NCI-H1694 (cell line): ENCODE measurements at places on chromosomes 1 and 21.

- no peak for DNase-seq
Observed at GRCh38 chr1:14149431-14149830, 449.1 kb upstream of the KAZN start.

GRCh38 chr21:16040601-16041000, 310.8 kb downstream of the USP25 start:
- DNase-seq: no peak

- DNase-seq: no peak
Observed at GRCh38 chr1:181538836-181539235, 55.5 kb downstream of the CACNA1E start.

GRCh38 chr1:160366731-160367515, at the start of gene NHLH1:
TSS of gene NHLH1 (plus strand) at chr1:160367071. CDS start at chr1:160370732, 3,661 bp downstream.
- DNase-seq: no peak

GRCh38 chr1:158048371-158049067, 55.1 kb downstream of the KIRREL1 start:
- DNase-seq: no peak

DNA sequence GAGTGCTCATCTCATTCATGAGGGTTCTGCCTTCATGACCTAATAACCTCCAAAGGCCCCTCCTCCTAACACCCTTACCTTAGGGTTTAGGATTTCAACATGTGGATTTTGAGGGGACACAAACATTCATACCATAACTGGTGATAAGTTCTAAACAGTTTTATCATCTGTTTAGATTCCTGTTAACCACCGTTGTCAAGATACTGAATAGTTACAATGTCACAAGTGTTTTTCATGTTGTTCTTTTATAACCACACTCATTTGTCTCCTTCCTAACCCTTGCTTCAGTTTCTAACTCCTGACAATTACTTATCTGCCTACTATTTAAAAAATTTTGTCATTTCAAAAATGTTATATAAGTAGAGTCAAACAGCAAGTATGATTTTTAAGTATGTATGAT, 86.0 kb downstream of the NCAM2 start:
- DNase-seq: no peak

DNA sequence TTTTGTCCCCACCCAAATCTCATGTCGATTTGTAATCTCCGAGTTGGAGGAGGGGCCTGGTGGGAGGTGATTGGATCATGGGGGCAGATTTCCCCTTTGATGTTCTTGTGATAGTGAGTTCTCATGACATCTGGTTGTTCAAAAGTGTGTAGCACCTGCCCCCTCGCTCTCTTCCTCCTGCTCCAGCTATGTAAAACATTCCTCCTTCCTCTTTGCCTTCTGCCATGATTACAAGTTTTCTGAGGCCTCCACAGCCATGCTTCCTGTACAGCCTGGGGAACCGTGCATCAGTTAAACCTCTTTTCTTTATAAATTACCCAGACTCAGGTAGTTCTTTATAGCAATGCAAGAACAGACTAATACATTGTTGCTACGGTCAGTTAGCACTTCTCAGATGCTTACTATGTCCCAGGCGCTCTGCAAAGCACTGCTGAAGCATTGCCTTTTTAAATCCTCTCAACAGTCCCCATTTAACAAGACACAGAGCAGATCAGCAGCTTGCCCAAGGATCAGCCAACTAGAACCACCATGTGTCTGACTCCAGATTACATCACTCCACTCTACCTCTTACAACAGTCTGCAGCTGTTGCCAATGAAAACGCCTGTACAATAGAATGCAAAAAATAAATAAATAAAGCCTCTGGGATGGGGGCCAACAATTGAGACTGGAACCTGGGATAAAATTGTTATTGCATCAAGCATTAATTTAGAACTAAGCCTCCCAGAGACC, 52.4 kb upstream of the USP1 start:
- DNase-seq: peak; percentile 99

GRCh38 chr21:37532868-37533780, 166.6 kb downstream of the DYRK1A start:
- no peak for DNase-seq

DNA sequence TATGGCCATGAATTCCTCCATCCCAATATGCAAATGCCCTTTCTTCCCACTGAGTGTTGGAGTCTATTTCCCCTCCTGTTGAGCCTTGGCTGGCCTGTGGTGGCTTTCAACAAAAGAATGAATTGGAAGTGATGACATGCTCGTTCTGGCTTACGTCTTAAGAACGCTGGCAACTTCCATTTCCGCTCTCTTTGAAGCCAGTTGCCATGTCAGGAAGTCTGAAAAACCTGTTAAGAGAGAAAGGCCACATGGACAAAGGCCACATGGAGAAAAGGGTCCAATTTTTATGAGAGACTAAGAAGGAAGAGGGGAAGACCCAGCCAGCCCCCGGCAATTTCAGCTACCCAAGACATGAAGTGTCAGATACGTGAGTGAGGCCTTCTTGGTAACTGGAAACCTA, 45.6 kb upstream of the GADD45A start:
- DNase-seq: no peak

GRCh38 chr1:153356392-153357075, 1.1 kb upstream of the S100A9 start:
- DNase-seq: no peak

DNA sequence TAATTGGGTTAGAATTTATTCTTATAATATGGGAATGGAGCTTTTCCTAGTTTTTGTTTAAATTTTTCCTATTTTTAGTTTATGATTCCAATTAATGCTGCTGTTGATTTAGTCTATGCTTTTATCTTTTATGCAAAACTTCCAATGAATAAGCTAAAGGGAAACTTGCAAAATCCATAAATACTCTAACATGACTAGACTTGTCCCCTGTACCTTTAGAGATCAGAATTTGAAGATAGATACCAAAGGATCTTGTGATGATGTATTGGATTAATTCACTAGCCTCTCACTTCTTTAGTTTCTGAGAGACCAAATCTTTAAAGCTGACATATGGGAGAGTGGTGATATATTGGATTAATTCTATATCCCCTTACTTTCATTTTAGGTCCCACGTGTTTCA, 306.6 kb upstream of the PRMT6 start:
- DNase-seq: no peak

GRCh38 chr1:10824821-10825540, 28.5 kb upstream of the CASZ1 start:
- no peak for DNase-seq

- DNase-seq: no peak
Observed at GRCh38 chr1:36400825-36401601, 3.3 kb upstream of the LSM10 start.

GRCh38 chr1:197918807-197919345, 1.7 kb downstream of the LHX9 start:
- DNase-seq: no peak

DNA sequence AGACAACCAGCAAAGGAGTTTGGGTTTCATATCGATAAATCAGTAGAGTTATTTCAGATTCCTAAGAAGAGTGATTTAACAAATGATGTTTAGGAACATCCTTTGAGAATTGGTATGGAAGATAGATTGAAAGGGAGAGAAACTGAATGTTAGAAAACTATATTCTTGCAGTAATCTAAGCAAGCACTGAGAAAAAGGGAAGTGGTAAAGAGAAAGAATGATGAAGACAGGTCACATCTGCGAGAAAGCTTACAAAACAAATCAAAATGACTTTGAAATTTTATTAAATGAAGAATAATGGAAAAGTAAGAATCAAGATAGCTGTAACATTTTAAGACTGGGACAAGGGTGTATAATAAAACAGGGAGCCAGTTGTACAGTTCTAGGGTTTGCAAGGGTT, 177.0 kb downstream of the HS2ST1 start:
- DNase-seq: no peak

DNA sequence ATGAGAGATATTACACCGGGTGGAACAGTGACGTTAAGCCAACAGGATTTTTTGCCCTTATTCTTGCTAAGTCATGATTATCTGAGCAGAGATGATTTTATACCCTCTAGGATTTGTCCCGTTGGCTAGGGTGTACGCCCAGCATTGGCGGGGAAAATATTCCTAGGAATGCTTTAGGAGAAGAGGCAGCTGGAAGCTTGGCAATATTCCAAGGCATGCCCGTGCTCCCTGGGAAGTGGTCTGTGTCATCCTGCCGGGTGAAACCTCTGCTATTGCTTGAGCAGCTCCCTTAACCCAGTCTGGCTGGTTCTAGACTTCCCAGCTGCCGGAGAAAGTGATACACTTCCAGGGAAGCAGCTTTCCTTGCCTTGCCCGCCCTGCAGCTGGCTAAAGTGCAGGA, 16.2 kb downstream of the CHRNB2 start:
- DNase-seq: peak; percentile 80

- DNase-seq: no peak
Observed at GRCh38 chr1:63773496-63773814, 362 bp upstream of the ROR1 start.
